ENCODE measurements at places on chromosomes 4 and X. TPM values are rescaled to one million over a fixed set of nuclear protein-coding genes. Genes with fewer than 3 reads are reported as not detected.

DNA sequence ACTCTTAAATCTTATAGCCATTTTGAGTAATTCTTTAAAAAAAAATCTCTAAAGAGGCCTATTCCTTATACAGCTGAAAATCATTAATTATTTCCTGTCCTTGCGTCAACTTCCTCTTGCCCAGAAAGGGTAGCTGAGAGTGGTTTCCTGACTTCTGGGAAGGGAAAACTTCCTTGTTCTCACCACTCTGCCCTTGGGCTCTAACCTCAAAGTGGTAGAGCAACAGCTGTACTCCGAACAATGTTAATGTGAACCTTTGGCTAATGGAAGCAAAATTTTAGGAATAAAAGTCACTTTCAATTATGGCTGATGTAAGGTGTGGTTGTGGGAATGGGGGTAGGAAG lies 15.3 kb downstream of the KLHL2 start:
- DNase-seq: peak; percentile 49

- no peak for DNase-seq
These were observed 74.4 kb downstream of the RNF150 start for GRCh38 chr4:141058591-141059512.

Gene GLRA3
- not detected for total RNA-seq

GRCh38 chr4:21948347-21949072 lies at the start of gene KCNIP4:
Gene KCNIP4, minus strand, starts transcription at chr4:21948772.
- DNase-seq: no peak

Gene WNK3
- 3.6 TPM for total RNA-seq

GRCh38 chr4:139564502-139564901 lies 8.5 kb upstream of the SETD7 start:
- no peak for DNase-seq

DNA sequence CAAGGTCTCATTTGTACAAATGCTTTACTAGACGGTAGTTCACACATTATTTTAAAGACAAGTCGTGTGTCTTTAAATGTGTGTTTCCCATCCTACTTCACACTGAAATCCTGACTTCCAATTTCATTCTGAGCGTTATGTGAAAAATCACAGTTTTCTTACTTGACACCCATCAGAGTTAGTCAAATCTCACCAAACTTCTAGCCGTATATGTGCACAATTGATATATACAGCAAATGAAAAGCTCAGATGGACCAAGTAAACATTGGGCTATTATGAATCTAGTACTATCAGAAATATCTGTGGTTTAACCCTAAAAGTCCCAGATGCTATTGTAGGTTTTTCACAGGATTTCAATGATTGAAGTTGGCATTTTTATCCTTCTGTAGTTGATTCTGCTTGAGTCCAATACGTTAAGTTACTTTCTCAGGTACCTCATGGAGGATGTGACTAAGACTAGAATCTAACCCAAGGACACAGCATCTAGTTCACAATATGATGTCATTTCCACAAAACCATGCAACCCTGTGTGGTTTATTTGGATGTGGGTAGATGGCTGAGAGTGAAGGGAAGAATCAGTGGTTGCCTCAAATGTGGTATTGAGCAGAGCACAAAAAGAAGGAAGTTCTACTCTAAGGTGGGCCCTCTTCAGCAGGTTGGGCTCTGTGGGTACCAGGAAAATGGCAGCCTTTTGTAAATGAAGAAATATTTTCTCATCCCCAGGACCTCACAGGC lies 22.1 kb upstream of the TRIM60 start:
- no peak for DNase-seq

Gene TLR10
- not detected for total RNA-seq

DNA sequence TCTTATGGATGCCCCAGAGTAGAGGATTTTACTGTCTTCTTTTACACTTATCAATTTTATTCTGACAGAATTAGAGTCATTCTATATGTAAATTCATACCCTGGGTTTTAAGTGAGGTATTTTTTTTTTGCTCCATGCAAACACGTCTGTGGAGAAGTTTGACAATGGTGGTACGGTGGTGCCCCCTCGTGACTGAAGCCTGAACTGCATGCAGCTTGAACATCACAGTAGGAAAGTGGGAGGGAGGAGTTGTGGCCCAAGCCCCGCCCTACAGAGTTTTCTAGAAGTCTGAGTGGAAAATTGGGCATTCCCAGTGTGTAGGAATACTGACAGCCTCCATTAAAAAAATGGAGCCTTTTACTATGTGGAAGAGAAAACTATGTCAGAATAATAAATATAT lies 73.3 kb upstream of the RAB40AL start:
- DNase-seq: peak; percentile 76

DNA sequence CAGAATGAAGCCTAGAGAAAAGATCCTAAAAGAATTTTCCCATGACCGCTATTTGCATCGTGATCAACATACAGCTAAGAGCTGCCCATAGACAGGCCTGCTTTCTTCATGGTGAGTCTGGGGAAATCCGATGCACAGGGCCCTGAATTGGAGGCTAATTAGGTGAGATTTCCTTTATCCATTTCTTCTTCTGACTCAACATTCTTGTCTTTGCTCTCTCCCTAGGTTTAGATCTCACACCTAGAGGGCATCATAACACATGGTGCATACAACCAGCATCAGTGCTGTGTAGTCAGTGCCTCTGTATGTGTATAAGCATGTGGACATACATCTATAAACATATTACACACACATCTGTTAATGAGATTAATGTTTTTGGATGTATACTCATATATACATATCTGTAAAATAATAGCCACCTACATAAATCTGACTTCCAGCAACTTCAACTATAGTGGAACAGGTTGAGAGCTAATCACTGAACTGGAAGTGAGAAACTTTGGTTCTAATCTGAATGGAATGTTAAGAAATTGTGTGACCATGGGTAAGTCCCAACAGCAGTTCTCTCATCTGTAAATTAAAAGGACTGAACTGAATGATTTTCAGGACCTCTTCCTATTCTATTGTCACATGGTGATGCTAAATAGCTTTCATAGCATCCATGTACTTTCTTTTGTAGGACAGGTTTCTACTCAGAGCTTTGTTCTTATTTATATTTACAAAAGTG lies 17.5 kb downstream of the GATB start:
- no peak for DNase-seq

DNA sequence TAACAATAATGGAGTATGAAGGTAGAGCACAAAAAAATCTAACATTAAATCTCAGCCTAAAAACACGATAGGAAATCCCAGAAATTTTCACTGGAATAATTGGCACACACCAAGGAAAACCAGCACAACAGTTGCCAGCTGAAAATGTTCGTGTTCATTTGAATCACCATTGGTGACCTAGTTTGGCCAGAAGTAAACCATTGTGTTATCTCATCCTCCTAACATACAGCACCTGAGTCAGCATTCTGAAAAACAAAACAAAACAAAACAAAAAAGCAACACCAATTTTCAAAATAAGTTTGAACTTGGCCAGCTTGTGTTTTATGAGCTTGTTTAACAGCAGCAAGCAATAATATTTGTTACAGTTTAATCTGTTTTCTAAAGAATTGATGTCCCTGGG lies 41.1 kb downstream of the UCHL1 start:
- no peak for DNase-seq

Gene PRKX
- total RNA-seq: 11.8 TPM

GRCh38 chr4:177123811-177124210 lies 185.9 kb upstream of the NEIL3 start:
- DNase-seq: no peak

- no peak for DNase-seq
These were observed 8.7 kb downstream of the RHOH start for GRCh38 chr4:40205259-40206198.
